ENCODE measurements at places on chromosomes 6 and 20.

DNA sequence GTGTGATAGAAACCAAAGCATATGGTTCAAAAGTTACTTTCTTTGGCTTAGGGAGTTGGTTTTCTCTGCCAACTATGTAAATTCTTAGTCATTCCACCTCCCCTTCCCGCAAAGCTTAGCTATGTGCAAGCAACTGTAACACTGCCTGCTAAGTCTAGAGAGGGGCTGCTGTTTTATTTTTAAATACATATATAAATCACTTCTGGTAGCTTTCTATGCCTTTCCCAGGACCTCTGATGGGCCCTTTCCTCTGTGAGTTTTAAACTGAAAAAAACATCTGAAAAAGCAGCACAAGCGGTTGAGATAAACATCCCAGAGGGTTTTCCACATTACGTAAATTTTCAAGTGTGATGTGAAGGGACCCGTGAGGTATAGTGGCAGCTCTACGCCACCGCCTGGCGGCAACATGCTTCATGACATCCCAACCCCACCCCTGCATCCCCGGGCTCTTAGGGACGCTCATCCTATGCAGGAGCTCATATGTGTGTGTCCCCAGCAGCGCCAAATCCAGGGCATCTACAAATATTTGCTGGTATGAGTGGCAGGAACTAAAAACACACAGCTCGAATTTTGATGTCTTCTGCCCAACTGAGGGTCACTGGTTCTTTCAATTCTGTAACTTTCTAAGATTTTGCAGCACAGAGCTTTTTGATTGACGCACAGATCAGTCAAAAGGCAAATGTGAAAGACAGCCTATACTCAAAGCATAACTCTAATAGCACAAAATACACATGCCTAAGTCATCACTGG is 12.7 kb downstream of the SAYSD1 start:
- DNase-seq: no peak

- no peak for DNase-seq
Observed at GRCh38 chr6:67450641-67451040, 1184.4 kb upstream of the ADGRB3 start.

- DNase-seq: no peak
Observed at GRCh38 chr20:48574383-48574782, 253.4 kb downstream of the PREX1 start.

DNA sequence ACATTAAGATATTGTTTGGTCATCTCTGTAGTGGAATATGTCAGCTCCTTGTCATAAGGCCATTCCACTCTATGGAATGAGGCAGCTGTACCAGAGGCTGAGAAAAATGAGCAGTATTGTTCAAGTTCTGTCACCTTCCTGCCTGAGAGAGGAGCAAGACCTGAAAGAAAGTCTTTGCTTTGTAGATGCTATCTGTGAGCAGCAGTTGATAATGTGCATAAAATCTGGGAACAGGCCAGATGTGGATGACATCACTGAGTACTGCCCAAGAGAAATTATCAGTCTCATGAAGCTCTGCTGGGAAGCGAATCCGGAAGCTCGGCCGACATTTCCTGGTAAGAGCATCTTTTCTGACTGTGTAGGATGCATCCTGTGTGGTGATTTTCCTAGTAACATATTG is 16.8 kb downstream of the RIPK1 start:
- no peak for DNase-seq

DNA sequence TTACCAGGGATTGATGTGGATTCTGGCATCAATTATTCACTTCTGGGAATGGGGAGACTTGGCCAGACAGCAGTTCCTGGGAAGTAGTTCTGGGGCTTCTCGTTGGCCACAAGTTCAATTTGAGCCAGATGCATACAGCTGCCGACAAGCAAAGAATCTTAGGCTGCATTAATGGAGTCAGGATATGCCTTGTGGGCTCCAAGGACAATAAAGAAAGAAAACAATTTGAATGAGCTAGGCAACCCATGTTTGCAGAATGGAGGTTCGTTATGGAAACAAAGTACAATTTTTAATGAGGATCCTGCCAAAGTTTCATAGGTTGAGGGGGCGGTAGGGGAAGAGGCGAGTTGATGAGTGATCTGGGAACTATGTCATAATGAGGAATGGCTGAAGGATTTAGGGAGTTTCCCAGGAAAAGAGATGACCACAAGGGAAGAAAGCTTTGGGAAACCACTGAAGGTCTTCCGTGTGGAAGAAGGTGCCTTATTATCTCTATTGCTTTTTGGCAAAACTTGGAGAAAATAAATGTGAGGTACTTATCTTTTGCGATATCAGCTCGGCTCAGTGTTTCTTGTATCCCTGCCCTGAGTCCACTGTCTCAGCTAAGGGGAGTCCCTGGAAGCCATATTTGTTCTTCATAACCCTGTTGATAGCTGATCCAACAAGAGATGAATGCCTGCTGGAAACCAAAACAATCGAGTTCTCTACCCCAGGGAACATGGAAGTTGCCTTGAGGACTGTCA is 181.0 kb upstream of the ZNF217 start:
- DNase-seq: no peak

GRCh38 chr6:13004601-13005000 is 288.0 kb downstream of the PHACTR1 start:
- no peak for DNase-seq

DNA sequence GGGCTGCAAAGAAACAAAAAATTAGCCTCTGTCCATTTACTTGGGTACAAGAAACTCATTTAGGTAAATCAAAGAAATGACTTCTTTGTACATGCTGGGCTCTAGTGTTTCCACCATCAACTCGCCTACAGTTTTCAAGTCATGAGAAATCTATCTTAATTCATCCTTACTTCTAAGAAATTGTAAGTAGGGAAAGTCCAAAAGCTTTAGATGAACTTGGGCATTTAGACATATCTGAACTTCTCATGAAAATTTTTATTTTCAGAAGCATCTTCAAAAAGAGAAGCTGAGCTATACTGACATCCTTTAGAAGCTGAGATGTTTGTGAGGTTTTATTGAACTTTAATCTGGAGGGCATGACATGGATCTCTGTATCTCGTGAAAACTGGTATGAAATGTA is 117.3 kb downstream of the MYB start:
- DNase-seq: no peak

GRCh38 chr6:164142322-164142721 is 727.8 kb downstream of the QKI start:
- no peak for DNase-seq

GRCh38 chr6:135146162-135146934 is 34.8 kb upstream of the MYB start:
- no peak for DNase-seq

GRCh38 chr20:14916360-14916920 is 579.0 kb upstream of the FLRT3 start:
- no peak for DNase-seq

GRCh38 chr6:3987053-3987452 is 91.9 kb downstream of the FAM217A start:
- no peak for DNase-seq

- no peak for DNase-seq
Observed at GRCh38 chr6:74519163-74519562, 686.7 kb downstream of the COL12A1 start.

DNA sequence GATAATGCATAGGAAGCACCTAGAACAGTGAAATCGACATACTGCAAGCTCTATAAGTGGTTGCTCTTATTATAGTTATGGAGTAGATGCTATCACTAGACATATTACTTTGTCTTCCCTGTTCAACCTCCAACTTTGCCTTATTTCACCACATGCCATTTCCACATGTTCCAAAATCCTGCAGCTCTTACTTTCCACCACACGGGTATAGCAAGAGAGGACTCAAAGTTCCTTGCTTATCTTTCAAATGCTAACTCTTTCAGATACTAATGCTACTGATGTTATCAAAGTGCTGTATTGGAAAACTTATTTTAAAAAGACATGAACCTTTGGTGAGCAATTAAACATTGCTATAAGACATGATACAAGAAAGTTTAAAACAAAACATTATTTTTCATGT is 1130.1 kb downstream of the HACE1 start:
- no peak for DNase-seq

GRCh38 chr6:163579880-163580295 is 165.4 kb downstream of the QKI start:
- DNase-seq: no peak

GRCh38 chr20:40468759-40469158 is 220.3 kb downstream of the MAFB start:
- DNase-seq: no peak

- DNase-seq: peak; percentile 64
Observed at GRCh38 chr20:35600993-35601973, 14.3 kb upstream of the SPAG4 start.

GRCh38 chr6:169240591-169241390 is 12.9 kb downstream of the THBS2 start:
- no peak for DNase-seq

DNA sequence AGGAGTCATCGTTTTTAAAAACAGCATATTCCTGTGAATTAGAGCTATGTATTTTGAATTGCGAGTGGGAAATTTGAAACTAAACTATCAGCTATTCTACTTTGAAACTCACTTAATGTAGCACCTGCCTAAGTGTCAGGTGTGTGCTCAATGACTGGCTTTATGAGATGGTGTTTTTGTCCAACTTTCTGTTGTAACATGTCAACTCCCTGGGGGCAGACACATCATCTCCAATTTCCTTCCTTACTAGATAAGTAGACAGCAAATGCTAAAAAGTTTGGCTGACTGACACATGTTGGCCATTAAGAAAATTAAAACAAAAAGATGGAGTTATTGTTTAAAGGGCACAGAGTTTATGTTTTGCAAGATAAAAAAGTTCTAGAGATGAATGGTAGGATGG is 226.9 kb downstream of the TFAP2B start:
- no peak for DNase-seq

GRCh38 chr20:6920991-6921613 is 153.6 kb downstream of the BMP2 start:
- no peak for DNase-seq

DNA sequence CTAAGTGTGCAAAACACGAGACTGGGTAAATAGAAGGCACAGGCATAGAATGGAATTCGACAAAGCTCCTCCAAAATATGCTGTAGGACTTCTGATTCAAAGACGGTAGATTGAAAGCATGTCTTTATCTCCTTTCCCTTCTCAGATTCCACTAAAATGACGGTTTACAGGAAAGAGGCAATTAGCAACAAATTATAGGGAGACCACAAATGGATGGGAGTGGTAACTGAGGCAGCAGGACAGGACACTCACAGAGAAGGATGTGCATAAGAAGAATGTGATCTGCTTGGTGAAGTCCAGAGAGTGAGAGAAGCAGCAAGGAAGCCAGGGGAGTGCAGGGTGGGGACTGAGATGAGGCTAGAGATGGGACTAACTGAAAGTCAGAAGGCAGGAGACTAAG is 113.4 kb upstream of the MRPS10 start:
- DNase-seq: no peak

- peak; percentile 19 for DNase-seq
Observed at GRCh38 chr20:36153736-36154699, 522 bp upstream of the EPB41L1 start.

GRCh38 chr6:1654054-1654453 is 44.3 kb downstream of the FOXC1 start:
- no peak for DNase-seq

Measured in activated T-cell treated with anti-CD3 and anti-CD28 coated beads for 4 hours (primary cell).